ENCODE measurements at places on chromosomes 4 and X.

GRCh38 chrX:152917656-152918579 is 20.1 kb downstream of the ZNF185 start:
- no peak for DNase-seq

- no peak for DNase-seq
Measured at GRCh38 chrX:129825746-129826505, 17.8 kb downstream of the ZDHHC9 start.

GRCh38 chrX:119292445-119292844 is 56.4 kb downstream of the PGRMC1 start:
- DNase-seq = no peak

DNA sequence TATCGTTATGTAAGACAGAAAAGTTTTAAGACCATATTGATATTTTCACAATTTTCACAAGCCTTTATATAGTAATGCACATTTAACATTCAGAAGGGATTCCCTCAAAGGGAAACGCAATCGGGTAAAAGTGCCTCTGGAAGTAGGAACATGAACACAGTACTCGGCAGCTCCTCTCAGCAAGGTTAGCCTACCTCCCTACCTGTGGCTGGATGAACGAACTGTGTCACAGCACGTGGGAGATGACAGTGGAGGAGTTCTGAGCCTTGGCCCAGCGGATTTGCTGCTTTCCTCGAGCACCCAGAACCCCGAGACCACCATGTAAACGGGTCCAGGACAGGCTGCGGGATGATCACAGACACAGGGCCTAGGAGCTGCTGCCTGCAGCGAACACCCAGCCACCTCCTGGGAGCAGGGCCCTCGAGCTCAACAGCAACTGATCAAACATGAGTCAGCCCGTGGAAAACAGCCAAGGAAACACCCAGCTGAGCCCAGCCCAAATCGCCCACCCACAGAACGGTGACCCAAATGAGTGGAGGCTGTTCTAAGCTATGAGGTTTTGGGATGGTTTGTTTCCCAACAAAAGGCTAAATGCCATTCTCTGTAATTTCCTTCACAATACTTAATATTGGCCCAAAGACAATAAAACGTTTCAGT is 30.4 kb downstream of the FAT1 start:
- no peak for DNase-seq

DNA sequence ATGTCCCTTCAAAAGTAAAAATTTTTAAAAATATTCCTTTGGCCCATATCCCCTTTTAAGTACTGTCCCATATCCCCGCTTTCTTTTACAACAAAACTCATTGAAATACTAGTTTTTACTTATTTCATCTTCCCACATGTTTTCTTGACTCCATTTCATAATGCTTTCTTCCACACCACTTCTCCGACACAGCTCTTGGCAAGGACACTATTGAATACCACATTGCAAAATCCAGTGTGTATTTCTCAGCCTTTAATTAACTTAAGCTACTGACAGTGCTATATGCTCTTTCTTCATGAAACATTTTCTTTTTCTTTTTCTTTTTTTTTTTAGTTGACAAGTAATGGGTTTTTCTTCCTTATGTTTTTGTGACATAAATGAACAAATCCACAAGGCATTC is 28.8 kb downstream of the PRDM8 start:
- DNase-seq = no peak

DNA sequence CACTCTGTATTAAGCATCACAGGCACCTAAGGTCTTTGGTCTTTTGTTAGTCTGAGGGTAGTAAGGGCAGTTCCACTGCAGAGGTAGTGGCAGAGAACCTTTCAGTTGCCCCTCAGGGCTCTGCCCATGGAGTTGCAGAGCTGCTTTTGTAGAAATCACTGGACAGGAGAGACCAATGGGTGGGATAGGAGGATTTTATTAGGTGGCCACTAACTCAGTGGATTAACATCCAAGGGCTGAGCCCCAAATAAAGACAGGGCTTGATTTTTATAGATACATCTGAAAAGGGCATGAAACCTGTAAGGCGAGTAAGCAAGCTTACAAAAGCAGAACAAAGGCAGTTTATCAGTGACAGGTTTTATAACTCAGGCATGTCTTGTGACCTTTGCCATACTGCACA is 1035.4 kb downstream of the SH3BGRL start:
- no peak for DNase-seq

- no peak for DNase-seq
Measured at GRCh38 chr4:55087009-55087912, 38.1 kb downstream of the KDR start.

- no peak for DNase-seq
Measured at GRCh38 chrX:113289503-113289902, 448.9 kb upstream of the AMOT start.

- DNase-seq = no peak
Measured at GRCh38 chrX:1581132-1581531, 10.3 kb upstream of the AKAP17A start.

DNA sequence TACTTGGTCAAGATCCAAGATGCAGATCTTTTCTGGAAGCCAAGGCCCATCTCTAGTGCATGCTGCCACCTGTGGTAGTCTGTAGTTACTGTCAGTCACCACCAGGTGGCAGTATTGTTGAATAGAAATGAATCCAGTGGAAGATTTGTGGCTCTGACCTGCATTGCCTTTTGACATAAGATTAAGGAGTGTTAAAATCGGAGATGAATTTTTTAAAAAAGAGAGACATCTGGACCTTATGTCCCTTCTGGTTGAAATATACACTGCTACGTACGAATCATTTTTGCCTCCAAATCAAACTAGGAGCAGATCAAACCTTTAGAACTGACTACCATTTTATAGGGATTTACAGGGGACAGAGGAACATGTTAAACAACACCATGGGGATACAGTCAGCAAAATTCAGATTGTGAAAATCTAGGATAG is 46.9 kb upstream of the RHOH start:
- no peak for DNase-seq

DNA sequence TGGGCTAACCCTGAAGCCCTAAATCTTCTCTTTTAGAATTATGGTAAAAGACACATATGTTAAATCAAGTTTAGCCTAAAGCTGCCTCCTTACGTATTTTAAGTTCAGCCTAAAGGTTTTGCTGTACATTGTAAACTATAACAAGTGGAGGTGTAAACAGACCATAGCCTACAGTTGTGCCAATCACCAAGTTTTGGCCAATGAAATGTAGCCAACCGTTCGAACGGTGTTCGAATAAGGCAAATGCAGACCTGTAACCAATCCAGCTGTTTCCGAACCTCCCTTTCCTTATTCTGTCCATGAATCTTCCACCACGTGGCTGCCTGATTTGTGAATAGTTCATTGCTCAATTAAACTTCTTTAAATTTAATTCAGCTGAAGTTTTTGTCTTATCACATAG is 52.1 kb upstream of the TBC1D9 start:
- DNase-seq = no peak

GRCh38 chrX:139518475-139518874 is 12.1 kb upstream of the F9 start:
- no peak for DNase-seq

DNA sequence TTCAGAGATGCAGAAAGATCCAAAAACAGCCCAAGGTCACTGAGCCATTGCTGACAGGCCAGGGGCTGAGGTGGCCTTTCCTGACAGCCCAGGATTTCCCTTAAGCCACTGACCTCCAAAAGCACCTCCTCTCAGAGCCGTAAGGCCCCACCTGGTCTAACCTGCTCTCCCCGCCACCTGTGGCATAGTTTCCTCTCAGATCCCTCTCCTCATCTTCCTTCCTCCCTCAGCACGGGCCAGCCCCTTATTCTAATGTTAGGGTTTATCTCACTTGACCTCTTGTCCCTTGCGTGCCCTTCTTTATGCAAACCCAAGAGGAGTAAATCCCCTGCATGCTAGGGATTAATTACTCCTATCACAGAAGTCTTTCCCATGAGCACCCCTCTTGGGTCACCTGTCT is 113.0 kb downstream of the RBM47 start:
- DNase-seq = no peak

DNA sequence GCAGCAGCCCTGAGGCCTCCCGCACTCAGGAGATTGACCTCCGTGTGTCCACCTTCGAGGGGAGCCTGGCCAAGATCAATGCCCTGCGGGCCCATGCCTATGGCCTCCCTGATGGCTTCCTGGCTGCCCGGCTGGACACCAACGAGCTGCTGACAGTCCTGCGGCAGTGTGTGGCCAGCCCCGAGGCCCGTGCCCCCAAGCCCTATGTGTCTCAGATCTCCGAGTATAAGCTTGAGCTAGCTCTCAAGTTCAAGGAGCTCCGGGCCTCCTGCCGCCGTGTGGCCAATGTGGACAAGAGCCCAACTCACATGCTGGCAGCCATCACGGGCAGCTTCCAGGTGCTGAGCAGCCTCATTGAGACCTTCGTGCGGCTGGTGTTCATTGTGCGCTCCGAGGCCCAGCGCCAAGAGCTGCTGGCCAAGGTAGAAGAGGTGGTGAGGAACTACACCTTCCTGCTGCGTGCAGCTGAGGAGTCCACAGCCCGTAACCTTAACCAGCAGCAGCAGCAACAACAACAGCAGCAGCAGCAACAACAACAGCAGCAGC is 25.5 kb upstream of the PRPS1 start:
- DNase-seq = no peak

GRCh38 chr4:85784947-85785346 is 310.0 kb downstream of the ARHGAP24 start:
- no peak for DNase-seq

GRCh38 chrX:147757750-147758149 is 154.0 kb upstream of the FMR1 start:
- no peak for DNase-seq

- no peak for DNase-seq
Measured at GRCh38 chrX:24207826-24208225, 58.3 kb downstream of the ZFX start.

DNA sequence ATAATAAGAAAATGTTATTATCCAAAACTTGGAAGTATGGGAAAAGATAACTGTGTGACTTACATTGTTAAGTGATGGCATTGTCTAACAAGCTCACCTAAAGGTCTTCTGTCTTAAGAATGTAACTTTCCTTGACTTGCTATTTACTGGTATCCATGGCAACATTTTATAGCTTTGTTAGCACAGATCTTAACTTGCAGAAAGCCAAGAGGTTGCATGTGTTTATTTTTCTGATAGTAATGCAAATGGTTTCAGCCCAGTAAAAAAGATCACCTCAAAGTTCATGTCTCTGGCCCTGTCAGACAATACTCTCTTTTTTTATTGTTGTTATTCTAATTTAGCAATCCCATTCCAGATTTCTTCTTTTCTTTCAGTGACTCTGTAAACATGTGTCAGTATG is 425.3 kb downstream of the SPRY1 start:
- DNase-seq = no peak

- DNase-seq = no peak
Measured at GRCh38 chr4:107837317-107837716, 12.6 kb downstream of the SGMS2 start.

DNA sequence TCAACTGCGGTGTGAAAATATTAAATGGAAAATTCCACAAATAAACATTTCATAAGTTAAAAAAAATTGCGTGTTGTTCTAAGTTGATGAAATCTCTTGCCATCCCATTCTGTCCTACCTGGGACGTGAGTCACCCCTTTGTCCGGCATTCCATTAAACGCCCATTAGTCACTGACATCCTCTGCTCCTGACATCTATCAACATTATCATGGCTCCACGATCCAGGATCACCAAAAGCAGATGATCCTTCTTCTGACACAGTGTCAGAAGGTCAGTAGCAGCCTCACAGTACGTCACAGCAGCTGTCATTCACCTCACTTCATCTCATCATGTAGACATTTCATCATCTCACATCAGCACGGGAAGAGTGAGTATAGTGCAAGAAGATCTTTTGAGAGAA is 125.7 kb downstream of the ZNF827 start:
- no peak for DNase-seq

DNA sequence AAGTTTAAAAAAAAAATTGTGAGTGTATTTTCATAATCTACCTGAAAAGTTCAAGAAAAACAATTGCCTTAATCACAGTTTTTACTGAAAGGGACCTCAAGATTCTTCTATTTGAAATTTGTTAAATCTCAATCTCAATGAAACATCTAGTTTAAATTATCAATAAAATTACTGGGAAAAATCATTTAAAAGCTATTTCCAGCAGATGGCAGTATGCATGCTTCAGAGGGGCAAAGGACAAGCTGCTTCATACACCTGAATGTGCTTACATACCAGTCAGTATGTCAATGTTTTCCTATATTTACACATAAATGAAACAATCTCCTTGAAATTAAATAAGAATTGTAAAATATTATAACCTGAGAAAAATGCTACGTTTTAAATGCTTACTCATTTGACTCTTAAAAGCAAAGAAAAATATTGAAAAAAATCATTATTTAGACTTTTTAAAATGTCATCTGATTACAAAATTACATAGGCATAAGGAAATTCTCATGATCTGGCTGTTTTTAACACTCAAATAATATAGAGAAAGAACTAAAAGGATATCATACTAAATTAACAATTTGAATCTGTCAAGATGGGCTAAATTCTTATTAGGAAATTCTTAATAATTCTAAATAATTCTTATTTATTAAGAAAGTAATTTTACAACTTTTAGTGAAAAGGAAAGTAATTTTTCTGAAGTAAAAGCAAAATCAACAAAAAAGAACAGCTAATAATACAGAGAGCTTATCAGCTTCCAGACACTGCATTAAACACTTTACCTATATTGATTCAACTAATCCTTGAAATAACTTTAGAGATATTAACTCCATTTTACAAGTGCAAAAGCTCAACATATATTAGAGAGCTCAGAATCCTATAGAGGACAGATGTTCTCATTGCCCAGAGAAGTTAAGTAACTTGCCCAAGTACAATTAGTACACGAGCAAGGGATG is 242.1 kb downstream of the ADAMTS3 start:
- no peak for DNase-seq

GRCh38 chrX:39730662-39731329 is 367.0 kb downstream of the BCOR start:
- no peak for DNase-seq

- DNase-seq = no peak
Measured at GRCh38 chrX:101732870-101733269, 73.2 kb upstream of the ARMCX2 start.

GRCh38 chrX:112197840-112198239 is 115.3 kb upstream of the TRPC5 start:
- no peak for DNase-seq

- DNase-seq = no peak
Measured at GRCh38 chr4:24328711-24329110, 255.6 kb downstream of the DHX15 start.

GRCh38 chr4:76732246-76732645 is 165.7 kb downstream of the SOWAHB start:
- no peak for DNase-seq

GRCh38 chr4:53371843-53372521 is 5.5 kb upstream of the FIP1L1 start:
- DNase-seq = no peak
